ENCODE measurements at places on chromosomes 1 and 21.

DNA sequence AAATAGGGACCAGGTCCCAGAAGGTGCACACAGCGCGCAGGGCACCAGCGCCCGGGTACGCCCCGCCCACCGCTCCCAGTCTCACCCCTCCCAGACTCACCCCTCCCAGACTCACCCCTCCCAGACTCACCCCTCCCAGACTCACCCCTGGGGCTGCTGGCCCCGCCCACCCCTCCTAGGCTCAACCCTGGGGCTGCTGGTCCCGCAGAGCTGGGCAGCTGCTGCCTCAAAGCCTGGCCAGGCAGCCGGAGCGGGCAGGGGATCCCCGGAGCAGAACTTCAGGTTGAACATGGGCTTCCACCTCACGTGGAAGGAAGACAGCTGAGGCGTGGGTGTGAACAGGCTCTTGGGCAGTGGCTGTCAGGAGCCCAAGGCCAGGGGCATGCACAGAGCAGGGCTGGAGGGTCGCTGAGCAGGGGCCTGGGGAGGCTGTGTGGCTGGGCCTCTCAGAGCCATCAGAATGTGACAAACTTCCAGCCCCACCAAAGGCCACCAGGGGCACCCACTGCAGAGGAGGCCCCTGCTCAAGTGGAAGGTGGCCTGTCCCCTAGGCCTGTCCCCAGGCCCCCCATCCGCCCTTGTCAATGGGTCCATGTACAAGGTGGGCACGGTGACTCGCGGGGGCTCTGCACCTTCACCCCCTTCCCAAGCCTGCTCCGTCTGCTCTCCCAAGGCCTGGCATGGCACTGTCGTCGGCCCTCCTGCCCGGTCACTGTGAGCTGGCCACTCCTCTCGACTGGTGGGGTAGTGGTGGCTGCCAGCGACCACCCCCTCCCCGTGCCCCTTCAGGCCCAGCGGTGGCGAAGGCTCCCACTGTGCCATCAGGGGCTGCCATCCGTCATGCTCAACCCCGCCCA, 20.4 kb upstream of the SUMO3 start:
- no peak for DNase-seq

GRCh38 chr1:171173069-171173468, 12.0 kb upstream of the FMO2 start:
- DNase-seq, result no peak

- peak; percentile 53 for DNase-seq
Measured at GRCh38 chr21:30831194-30831765, 1.7 kb upstream of the KRTAP7-1 start.

DNA sequence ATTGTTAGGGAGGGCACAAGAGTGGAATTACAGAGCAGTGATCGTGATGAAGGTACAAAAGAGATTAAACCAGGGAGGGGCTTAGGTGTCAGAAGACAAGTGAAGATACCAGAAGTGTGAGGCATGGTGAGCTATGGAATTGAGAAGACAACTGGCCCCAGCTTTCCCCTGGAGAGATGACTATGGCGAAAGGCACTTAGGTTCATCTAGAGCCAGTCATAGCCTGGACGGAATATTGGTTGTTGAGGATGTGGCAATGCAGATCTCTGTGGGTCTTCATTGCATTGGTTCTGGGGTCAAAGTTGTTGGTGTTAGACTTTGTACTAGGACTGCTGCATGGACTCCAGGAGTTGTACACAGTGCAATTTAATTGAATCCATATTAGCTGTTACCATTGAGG, 115.7 kb downstream of the FASLG start:
- no peak for DNase-seq

- no peak for DNase-seq
Measured at GRCh38 chr1:9842073-9842711, 18.4 kb upstream of the CLSTN1 start.

GRCh38 chr21:42092771-42093170, 21.7 kb downstream of the UMODL1 start:
- DNase-seq, result no peak

GRCh38 chr1:148315071-148315811, 163.2 kb upstream of the NBPF11 start:
- DNase-seq, result no peak

GRCh38 chr1:167401260-167401873, 117.0 kb downstream of the CD247 start:
- DNase-seq, result no peak

DNA sequence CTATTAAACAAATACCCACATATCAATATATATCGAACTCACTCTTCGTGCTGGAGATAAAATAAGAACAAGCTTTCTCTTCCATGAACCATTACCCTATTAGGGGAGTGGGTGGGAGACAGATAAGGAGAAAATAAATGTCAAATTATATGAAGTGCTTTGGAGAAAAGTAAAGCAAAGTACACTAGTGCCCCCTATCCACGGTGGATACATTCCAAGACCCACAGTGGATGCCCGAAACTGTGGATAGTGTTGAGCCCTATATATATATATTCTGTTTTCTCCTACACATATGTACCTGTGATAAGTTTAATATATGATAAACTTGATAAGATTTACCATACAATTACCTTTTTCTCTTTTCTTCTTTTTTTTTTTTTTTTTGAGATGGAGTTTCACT, 54.6 kb downstream of the FH start:
- DNase-seq, result no peak

DNA sequence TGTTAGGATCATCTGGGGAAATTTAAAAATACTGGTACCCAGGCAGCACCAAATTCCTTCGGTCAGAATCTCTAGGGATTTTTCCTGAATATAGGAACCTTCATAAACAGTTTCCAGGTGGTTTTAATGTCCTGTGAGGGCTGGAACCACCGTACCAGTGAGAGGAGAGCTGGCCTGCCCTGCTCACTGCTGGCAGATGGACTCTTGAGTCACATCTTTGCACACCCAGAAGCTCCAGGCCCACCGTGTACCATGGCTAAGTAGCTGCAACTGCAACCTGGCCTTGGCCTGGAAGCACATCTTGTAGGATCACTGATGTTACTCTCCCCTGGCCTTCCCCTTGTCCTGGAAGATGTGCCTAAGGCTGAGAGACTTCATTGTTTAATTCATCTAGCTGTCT, 181.5 kb downstream of the DISC1 start:
- DNase-seq, result no peak

DNA sequence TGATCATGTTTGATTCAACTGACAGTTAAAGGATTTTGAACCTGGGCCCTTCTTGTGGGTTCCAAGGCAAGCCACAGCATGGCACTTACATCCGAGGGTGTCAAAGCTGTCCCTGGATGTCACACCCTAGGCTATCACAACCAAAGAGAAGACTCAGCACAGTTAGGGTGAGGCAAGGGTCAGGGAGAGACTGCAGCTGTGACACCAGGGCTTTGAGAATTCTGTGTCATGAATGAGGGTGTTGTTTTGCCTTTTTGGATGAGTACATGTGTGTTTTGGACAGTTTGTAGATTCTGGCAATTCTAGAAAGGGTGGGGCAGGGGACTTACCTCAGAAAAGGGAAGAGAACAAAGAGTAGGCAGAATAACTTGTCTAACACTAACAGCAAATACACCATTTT, 37.8 kb upstream of the ZNF326 start:
- DNase-seq, result no peak

DNA sequence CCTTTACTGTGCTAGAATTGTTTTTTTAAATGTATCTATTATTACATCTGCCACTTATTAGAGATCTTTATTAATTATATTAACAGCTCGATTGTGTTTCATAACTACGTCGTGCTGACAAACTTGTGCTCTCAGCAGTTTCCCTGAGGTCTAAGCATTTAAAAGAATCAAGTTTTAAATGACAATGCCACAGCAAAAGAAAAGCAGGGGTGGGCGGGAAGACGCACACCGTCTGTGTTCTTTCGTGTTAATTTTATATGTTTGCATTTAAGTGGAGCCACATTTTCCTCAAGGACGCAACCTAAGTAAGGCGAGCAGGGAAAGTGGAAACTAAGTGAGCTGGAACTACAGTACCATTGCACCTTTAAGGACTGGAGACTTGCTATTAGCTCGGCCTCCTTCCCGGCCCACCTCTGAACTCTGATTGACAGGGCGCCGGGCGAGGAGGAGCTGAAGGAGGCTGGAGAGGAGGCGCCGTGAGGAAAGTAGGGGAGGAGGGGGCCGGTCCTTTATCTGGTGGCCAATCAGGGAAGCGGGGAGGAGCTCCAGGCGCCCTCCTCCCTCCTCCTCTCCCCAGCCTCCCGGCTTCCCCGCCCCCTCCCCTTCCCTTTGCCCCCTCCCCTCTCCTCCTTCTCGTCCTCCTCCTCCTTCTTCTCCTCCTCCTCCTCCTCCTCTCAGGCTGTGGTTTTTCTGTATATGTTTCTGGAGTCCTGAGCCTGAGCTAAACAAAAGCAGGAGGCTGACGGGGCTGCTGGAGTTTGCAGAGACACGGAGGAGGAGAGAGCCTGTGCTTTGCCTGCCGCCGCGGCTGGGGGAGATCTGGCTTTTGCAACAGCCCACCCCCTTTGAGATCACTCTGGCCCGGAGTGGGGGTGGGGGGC, at the start of gene PBX1:
Gene PBX1 (plus strand): TSS at position 724 of the 881 bp plus-strand sequence.
- DNase-seq, result peak; percentile 67

DNA sequence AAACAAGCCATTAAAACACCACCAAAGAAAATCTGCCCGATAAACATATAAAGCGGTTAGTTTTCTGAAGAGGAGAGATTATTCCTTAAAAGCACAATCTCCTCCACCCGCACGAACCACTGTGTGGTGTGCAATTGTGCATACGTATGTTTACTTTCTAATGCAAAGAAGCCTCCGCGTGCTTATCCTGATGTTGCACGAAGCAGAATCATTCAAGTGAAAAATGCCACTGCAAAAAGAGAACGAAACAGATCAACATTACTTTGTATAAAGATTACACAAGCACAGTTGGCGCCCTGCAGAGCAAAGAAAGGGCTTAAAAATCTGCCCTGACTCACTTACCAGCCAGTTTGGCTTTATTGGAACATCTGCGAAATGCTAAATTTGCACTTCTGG, 166.8 kb downstream of the ZNF281 start:
- no peak for DNase-seq

- DNase-seq, result no peak
Measured at GRCh38 chr1:192858456-192858855, 49.6 kb downstream of the RGS2 start.

- no peak for DNase-seq
Measured at GRCh38 chr1:59156051-59156450, 140.8 kb upstream of the FGGY start.

DNA sequence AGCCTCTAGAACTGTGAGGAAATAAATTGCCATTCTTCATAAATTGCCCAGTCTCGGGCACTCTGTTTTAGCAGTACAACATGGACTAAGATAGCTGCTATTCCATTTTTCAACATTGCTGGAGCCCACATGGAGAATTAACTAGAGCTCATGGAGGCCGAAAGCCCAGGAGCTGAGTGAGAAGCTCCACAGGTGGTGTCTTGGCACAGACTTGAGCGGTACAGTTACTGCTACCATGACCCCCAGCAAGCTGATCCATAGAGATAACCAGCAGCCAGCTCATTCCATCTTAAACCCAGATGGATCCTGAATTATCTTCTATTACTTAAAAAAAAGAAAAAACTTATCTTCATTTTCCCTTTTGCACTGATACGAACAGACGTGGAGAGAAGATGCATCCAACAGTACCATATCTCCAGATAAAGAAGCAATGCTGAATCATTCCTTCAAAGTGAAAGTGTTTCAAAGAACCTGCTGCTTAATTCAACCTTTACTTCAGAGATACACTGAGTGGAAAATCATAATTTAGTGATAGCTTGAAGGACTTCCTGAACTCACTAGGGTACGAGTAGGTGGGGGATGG, 115.1 kb downstream of the SETD4 start:
- DNase-seq, result no peak

DNA sequence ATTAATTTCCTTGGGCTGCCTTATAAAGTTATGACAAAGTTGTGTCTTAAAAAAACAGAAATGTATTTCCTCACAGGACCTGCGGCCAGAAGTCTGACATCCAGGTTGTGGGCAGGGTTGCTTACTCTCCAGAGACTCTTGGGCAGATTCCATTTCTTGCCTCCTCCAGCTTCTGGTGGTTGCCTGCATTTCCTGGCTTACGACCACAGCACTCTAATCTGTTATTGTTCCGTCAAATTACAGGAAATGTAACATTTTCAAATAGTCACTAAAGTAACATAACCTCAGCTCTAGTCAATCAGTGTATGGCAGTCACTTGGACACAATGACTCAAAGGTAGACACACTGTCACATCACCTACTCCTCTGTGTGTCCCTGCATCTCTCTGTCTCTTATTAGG, 226.8 kb downstream of the DNAH14 start:
- no peak for DNase-seq

DNA sequence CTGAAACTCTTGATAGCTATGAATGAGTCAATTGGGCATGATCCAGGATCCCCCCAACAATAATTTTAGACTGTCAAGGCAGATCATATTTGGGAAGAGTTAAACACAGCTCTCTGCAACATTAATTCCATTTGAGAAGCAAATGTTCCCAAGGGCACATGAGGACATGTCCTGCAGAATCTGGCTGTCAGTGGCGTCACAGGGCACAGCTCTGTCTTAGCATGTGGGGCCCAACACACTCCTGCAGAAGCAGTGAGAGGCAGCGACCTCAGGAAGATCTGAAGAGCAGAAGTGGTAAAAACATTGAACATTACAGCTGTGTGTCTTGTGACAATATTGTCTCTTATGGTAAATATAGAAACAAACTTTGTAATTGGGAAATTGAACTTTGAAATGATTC, 197.1 kb upstream of the PBX1 start:
- DNase-seq, result no peak

DNA sequence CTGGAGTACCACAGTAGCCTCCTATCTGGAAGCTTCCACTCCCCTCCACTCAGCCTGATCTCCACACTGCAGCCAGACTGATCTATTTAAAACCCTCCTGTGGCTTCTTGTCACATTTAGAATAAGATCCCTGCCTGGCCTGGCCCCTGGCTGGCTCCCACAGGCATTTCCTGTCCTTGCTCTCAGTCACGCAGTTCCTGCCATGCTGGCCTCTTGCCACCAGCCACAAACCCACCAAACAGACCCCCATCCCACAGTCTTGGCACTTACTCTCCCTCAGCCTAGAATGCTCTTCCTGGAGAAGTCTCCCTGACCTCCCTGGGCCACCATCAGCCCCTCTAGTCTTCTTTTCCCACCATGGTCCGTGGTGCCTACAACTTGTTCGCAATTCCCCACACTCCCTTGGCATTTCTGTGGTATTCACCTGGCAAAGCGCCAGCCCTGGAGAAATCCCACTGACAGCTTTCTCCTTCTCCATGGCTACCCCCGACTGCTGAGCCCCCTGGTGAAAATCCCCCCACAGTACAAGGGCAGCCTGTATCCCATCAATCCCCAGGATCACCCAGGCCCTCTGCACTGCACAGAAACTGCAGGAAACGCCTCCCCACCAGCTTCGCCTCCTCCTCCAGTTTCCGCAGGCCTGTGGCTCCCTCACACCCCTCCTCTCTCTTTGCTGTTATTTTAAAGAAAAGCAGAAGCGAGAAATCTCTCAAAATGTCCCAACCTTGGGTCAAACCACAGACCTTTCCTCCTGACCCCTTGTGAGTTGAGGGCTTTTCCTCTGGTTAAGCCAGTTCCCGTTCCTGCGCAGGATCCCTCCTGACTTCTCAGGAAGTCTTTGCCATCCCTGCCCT, 94.5 kb downstream of the SYT2 start:
- DNase-seq, result no peak

DNA sequence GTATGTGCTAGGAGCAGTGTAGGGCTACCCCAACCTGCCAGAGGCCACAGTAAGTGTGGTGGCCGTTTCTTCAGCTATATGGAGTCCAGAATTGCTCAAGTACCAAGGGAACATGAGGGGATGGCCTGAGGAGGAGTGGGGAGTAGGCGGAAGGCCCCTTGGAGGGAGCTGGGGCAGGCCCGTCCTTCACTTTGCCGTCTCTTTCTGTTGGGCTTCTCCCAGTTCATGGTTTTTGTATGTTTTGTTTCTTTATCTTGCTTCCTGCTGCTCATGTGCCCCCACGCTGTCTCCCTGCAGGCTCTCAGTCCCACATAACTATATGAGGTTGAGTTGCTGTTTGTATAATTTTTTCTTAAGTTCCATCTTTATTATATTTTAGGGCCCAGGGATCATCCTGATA, 5.9 kb upstream of the DPH2 start:
- no peak for DNase-seq

Data from stimulated activated effector memory CD8-positive, alpha-beta T cell treated with anti-CD3 and anti-CD28 coated beads, Interleukin-12 subunit alpha, Interleukin-12 subunit beta, amount 100 ng/mL, for 72 hours (primary cell).